GM12878 (cell line): ENCODE measurements at places on chromosomes 1 and 21.

DNA sequence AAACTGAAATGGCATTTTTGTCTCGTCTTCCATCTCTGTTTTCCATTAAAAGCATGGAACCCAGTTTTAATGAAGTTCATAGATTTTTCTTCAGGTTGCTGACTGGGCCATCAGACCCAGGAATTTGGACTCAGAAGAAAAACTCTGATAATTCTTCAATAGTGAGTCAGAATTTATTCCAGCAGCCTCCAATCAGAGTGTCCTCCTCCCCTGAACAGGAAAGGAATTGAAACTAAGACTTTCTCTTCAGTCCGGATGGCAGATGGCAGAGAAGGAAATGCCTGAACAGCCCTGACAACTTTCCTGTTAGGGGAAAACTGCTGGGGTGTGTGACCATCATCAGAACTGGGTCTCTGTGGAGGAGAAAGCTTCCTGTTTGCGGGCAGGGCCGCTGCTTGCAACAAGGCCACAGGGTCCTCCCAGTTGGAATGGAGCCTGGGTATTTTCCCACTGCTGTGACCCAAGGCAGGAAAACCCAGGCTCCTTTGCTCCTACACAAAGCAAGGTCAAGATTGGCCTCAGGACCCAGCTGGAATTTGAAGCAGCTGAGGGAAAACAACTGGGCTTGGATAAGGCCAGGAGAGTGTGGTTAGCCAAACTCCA lies 20.7 kb downstream of the CD34 start:
- DNase-seq: no peak

GRCh38 chr1:113456967-113457366 lies 66.7 kb downstream of the MAGI3 start:
- no peak for DNase-seq

GRCh38 chr1:154453161-154453560 lies 48.0 kb downstream of the IL6R start:
- DNase-seq: no peak

DNA sequence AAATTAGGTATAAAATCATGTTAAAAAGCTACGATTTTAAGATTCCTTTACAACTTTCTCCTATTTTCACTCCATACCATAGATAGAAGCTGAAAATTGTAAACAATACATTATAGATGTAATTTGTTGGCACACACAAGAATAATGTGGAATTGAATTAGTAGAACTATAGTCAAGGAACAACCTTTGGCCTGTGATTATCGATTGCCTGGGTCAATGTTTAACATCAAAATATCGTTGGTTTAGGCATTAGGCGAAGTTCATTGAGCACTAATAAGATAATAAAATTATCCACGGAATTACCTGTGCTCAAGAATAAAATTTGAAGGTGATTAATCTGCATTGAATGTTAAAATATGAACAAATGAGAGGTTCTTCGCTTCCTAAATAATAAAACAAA lies 455.1 kb upstream of the ZP4 start:
- no peak for DNase-seq

DNA sequence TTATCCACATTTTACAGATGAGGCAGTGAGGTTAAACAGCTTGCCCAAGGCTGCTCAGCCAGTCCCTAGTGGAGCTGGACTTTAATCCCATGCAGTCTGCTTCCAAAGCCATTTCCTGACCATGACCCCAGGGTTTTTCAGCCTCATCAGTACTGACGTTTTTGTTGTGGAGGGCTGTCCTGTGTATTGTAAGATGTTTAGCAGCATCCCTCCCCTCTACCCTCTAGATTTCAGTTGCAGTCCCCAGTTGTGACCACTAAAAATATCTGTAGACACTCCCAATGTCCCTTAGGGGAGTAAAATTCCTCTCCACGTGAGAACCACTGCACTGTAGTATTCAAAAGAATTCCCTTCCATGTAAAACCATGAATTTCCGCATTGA lies 30.2 kb upstream of the C1orf105 start:
- no peak for DNase-seq

GRCh38 chr1:52032785-52033131 lies 852 bp downstream of the KTI12 start:
- no peak for DNase-seq

- DNase-seq: no peak
Measured at GRCh38 chr1:100955322-100955721, 59.4 kb downstream of the SLC30A7 start.

DNA sequence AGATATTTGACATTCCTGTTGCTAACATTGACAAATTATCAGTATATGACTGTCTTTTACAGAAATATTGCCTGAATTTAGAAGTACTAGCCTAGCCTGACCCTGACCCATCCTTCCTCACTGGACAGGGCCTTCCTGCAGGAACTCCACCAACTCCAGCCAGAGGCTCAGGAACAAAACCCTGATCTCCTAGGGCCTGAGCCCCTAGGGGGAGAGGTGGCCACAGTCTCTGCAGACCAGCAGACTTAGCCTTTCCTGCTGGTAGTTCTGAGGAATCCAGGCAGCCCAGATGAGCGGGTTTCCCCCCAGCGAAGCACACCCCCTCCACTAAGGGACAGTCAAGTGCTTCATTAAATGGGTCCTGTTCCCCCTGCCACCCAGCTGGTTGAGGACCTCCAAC lies 44.3 kb upstream of the LRIF1 start:
- no peak for DNase-seq

- no peak for DNase-seq
Measured at GRCh38 chr1:168164771-168165170, 14.0 kb upstream of the TIPRL start.

- DNase-seq: no peak
Measured at GRCh38 chr1:10646347-10646861, 150.0 kb downstream of the CASZ1 start.

- DNase-seq: no peak
Measured at GRCh38 chr1:21754583-21754982, 28.4 kb downstream of the USP48 start.

DNA sequence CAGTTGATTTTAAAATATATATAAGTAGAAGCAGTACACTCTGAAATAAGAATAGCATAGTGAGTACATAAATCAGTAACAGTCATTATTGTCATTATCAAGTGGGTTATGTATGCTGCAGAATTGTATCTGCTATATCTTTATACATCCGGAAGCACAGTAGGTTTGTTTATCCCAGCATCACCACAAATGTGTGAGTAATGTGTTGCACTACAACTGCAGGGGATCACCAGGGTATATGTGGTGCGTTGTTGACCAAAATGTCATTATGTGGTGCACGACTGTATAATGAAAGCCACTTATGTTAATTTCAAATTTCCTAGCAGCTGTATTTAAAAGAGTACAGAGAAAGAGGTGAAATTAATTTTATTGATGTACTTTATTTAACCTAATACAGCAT lies 87.7 kb upstream of the GADD45A start:
- DNase-seq: no peak

- DNase-seq: no peak
Measured at GRCh38 chr1:197200272-197200899, 53.9 kb upstream of the ASPM start.

GRCh38 chr1:87318056-87318650 lies 10.5 kb upstream of the LMO4 start:
- no peak for DNase-seq

- no peak for DNase-seq
Measured at GRCh38 chr1:237386362-237387143, 344.6 kb downstream of the RYR2 start.

DNA sequence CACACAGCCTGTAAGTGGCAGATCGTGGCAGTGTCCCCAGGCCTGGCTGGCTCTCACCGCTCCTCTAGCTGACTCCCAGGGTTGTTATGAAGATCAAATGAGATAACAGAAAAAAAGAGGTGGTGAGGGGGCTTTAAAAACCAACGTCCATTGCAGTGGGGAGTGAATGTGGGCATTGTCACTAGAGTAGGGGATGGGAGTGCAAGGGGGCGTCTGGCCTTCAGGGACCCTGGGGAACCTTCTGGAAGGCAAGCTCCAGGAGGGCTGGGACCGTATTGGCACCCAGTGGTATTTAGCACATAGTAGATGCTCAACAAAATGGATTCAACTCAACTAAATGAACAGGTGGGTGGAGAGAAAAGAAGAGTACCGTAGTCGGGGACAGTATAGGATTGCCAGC lies 3.4 kb downstream of the PLA2G2D start:
- no peak for DNase-seq

DNA sequence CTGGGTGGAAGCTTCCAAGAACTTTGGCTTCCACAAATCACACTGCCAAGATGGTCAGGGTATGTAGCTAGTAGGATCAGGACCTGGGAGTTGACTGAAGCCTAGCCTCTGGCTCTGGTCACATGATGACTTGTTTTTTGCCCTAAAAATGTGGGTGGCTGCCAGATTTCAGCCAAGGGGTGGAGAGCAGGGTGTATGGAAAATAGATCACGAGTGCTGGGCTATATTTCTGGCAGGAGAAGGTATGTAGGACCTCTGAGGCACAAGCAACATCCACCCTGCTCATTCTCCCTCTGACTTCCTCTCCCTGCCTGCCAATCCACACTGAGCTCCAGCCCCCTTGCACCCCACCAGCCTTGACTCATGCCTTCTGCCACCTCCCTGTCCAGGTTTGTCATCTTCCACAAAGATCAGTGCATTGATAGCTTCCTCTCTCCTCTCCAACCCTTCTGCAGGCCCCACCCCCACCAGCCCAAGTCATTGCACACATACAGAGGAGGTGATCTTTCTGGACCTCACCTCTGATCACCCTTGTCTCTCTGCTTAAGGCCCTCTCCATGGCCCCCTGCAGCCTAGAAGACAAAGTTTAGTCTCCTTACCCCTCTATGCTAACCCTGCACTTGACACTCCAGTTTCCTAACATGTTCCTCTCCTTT lies 8.3 kb upstream of the CYP4B1 start:
- no peak for DNase-seq

DNA sequence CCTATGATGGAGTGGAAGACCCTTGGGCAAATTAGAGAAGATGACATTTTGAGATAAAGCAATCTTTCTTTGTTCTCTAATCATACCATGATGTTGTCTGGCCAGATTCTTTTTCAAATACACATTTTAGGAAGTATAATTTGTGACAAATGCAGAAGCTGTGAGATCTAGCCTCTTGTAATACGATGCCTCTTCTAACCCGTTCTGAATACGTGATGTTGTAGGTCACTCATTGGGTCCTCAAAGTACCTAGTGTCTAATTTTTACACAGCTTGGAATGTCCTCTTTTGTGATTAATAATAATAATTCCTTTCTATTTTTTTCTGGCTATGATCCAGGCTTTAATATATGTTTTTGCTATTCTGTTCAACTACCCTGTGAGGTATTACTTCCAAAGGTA lies 502.7 kb downstream of the NUF2 start:
- no peak for DNase-seq

DNA sequence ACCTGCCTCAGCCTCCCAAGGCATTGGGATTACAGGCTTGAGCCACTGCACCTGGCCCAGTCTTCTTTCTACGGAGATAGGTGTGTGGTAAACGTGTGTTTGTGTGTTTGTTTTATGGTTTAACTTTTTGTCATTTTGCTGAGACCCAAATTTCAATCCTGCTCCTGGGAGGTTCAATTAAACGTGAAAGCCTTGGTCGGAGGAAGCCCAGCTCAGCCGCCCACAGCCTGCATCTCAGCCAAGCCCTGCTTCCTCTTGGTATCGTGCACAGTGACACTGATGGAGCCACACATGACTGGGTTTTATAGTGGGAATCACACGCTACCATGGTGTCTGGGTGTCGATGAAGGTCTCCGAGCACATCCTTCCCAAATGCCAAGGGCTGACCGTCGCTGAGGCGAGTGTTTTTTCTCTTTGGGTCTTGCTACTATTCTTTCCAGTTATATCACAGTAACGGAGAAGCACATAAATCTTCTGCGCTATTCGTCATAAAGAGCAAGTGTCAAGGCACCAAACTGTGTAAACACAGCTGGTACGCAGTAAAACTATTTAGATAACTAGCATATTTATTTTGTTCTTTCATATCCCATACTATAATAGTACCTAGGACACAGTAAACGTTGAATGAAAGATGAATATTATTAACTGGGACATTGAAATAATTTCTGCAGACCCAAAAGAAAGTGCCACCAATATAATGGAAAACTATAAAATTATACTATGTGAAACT lies 39.3 kb downstream of the HLCS start:
- DNase-seq: no peak

DNA sequence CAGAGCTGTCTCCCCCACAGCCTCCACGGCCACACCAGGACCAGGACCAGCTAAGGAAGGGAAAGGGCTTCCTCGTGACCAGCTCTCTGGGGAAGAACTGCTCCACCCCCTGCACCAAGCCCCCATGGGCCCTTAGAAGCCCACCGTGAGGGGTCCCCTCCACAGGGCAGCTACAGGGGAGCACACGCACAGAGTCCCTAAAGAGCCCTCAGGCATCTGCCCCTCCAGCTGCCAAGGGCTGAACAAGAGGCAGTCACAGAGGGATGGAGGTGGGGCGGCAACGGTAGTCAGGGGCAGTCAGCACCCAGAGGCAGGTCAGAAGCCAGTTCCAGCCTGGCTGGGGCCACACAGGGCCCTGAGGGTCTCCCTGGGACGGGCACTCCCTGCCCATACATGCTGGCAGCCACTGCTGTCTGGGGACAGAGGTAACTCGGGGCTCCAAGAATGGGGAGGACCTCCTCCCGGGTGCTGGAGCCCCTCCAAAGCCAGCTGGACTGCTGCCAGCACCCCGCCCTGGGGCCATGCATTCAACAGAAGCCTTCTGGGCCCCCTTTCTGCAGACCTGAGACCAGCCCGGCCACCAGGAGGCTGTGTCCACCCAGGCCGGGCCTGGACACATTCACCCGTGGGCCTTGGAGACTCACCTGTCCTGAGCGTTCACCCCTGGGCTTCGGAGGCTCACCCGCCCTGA lies 18.7 kb downstream of the SLC19A1 start:
- DNase-seq: no peak

GRCh38 chr1:155254228-155254713 lies 1.0 kb downstream of the ENTREP3 start:
- no peak for DNase-seq

DNA sequence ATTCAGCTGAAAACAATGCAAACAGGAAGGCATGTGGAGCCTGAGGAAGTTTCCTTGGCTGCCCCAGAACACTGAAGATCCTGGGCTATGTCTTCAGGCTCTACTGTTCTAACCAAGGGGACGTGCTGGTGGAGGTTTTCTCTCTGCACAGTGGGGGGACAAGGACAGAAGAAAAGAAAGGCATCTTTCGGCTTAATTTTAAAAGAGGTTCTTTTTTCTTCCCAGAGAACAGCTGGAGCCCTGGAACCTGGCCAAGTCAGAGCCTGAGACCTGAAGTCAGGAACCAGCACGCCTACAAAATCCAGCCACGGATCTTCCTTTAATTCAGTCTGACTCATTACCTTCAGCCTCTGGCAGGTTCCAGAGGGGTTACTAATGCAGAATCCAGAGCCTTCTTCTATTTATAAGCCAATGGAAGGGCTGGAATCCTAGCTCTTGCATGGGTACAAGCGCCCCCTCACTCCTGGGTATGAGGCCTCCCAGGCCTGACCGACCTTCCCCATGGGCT lies 19.8 kb downstream of the CTNNBIP1 start:
- DNase-seq: no peak
